ENCODE measurements at places on chromosomes 5 and 9.

DNA sequence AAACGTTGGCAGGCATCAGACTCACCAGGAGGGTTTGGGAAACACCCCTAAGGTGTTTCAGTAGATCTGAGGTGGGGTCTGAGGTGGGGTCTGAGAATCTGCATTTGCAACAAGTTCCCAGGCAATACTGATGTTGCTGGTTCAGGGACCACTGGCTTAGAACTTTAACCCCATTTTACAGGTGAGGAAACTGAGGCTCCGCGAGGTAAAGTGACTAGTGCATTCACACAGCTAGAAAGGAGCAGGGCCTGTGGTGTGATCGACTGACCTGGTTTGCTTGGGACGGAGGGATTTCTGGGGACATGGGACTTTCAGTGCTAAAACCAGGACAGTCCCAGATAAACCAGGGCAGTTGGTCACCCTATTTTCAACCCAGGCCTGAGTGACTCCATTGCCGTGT lies 81.4 kb upstream of the ZNF618 start:
- DNase-seq, result no peak

DNA sequence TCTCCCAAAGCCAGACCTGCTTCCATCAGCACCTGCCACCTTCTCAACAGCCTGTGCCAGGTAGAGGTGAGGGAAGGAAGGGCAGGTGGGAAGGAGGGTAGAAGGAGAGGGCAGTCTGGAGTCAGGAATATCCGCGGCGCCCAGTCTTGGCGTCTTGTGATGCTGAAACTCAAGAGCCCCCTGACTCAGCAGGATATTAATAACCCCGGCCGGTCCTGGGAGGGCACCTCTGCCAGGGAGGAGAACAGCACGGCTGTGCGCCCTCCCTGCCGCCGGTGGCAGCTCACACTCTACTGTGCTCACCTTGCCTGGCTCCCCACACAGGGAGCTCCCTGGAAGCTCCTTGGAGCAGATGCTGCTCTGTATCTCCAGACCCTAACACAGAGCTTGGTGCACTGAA lies 11.6 kb upstream of the NTNG2 start:
- DNase-seq, result no peak

- no peak for DNase-seq
Observed at GRCh38 chr5:16626696-16627264, 10.0 kb upstream of the RETREG1 start.

DNA sequence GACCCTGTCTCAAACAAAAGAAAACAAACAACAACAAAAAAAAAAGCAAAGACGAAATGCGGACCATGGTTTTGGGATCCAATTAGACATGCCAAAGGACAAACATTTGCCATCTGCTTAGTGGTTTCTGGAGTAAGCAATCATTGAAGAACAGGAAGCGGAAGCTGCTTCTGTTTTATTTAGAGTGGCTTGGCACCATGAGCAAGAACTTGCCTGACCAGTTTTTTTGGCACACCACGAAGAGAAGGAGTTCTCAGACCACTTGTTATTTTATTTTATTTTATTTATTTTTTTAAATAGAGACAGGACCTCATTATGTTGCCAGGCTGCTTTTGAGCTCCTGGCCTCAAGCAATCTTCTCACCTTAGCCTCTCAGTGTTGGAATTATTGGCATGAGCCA lies 17.0 kb downstream of the BTF3 start:
- peak; percentile 93 for DNase-seq

DNA sequence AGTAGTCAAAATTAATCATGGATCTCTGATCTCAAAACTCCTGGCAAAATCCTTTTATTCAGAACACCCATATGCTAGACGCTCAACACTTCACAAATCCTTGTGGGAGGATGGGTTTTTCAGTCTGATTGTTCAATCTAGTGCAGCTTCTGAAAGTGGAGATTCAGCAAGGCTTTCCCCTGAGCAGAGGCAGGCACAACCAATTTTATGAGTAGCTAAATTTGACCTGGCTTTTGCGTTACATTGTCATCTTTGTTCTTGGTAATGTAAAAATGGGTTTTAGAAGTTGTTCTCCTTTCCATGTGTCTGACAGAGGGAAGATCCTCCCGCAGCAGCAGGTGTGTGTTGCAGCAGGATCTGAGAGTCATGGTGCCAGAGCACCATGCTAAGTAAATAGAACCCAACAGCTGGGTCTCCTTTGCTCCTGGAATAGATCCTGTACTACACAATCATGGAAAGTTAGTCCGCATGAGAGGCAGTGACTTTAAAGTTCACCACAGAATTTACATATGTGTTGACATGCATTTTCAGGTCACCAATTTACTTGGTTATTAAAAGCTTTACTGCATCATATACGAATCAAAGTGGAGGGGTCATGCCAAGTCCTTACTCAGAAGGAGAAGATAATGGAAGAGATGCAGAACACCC lies 70.1 kb upstream of the MEF2C start:
- DNase-seq, result peak; percentile 20

DNA sequence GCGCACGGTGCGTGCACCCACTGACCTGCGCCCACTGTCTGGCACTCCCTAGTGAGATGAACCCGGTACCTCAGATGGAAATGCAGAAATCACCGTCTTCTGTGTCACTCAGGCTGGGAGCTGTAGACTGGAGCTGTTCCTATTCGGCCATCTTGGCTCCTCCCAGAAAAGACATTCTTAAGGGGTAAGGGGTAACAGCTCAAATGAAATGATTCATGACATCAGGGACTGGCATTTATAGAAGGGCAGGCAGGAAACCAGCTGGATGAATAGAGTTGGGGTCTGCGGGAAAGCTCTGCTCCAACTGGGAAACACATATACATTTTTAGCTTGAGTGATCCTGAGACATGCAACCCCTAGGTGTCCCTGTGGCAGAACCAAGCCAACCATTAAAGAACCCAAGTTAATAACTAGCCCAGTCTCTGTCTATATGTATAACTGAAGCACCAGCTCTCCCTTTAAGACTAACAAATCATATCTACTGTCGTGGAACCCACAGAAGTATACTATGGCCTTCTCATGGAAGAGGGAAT lies 119.3 kb downstream of the LMNB1 start:
- DNase-seq, result no peak

- DNase-seq, result no peak
Observed at GRCh38 chr5:142597546-142598337, 88.1 kb downstream of the FGF1 start.

Measured in NCI-H2029 (cell line).